ENCODE measurements at places on chromosomes 12 and 14. TPM values are rescaled to one million over a fixed set of nuclear protein-coding genes. Genes with fewer than 3 reads are reported as not detected.

- DNase-seq, result no peak
These were observed 103.6 kb upstream of the CCDC91 start for GRCh38 chr12:28086521-28087155.

The CCDC198 gene
- total RNA-seq, result not detected

The FOXG1 gene
- total RNA-seq, result not detected

GRCh38 chr12:71007020-71007419, 86.5 kb upstream of the PTPRR start:
- no peak for DNase-seq

GRCh38 chr14:33449268-33449667, 501.6 kb downstream of the EGLN3 start:
- DNase-seq, result no peak

DNA sequence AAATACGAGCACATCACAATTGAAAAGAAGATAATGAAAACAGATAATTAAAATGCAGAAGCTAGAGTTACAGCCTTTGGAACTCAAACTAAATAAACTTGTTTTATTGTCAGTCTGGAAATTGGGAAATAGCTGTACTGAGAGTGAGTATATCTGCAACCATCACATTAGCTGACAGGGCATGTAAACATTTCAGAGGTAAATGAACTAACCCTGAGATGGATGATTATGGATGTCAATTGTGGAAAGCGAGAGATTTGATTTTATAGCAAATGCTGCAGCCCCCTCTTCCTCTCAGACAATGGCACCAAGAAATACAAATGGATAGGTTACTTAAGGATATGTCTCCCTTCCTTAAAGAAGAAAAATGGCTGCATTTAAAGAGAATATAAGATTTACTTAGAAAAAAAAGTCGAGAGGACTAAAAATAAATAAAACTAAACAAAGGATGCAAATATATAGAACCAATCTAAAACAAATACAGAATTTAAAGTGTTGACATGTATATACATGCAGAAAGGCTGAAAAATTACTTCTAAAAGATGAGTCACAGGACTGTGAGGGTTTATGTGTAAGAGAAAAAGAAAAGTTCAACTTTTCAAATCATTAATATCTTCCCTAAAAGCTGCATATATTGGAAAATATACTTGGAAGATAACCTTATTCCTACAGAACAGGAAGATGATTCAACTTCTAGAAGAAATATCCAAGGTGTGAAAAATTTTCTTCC, 120.3 kb upstream of the FLRT2 start:
- DNase-seq, result no peak

Measured in NCI-H460 (cell line).